ENCODE measurements at places on chromosomes 3 and 15. TPM values are rescaled to one million over a fixed set of nuclear protein-coding genes. Genes with fewer than 3 reads are reported as not detected.

CIDEC gene
- not detected for total RNA-seq

PLSCR2 gene
- total RNA-seq = not detected

CFAP44 gene
- total RNA-seq = 2.1 TPM

RPP25 gene
- 2.1 TPM for total RNA-seq

AP3B2 gene
- 0.22 TPM for total RNA-seq

DPPA4 gene
- total RNA-seq = not detected

PYGO1 gene
- 10.6 TPM for total RNA-seq

FHIT gene
- 2.1 TPM for total RNA-seq

MESP2 gene
- total RNA-seq = 0.75 TPM

MUC20 gene
- total RNA-seq = 0.22 TPM

CEP97 gene
- 13.4 TPM for total RNA-seq

TJP1 gene
- 69.4 TPM for total RNA-seq

C3orf70 gene
- total RNA-seq = 1.4 TPM

BTLA gene
- total RNA-seq = not detected

UBAP1L gene
- total RNA-seq = 1.3 TPM

NR2C2 gene
- 25.7 TPM for total RNA-seq

MAN2A2 gene
- 13.6 TPM for total RNA-seq

PLA2G4B gene
- total RNA-seq = 1.2 TPM

PLS1 gene
- 1.8 TPM for total RNA-seq

ECE2 gene
- total RNA-seq = not detected

KIF7 gene
- total RNA-seq = 18.0 TPM

CHMP2B gene
- total RNA-seq = 41.2 TPM

LOXL1 gene
- 64.3 TPM for total RNA-seq

CCRL2 gene
- total RNA-seq = 0.62 TPM

SIDT1 gene
- total RNA-seq = not detected

NR2E3 gene
- 0.25 TPM for total RNA-seq

FGF12 gene
- total RNA-seq = 0.22 TPM

SUSD5 gene
- 4.1 TPM for total RNA-seq

BFSP2 gene
- total RNA-seq = not detected

SERINC4 gene
- not detected for total RNA-seq

TMEM40 gene
- not detected for total RNA-seq

KBTBD13 gene
- total RNA-seq = not detected

STAB1 gene
- 0.62 TPM for total RNA-seq

FETUB gene
- not detected for total RNA-seq

AGBL1 gene
- total RNA-seq = not detected

CAMK2N2 gene
- total RNA-seq = 0.25 TPM

SLC12A1 gene
- not detected for total RNA-seq

CFAP92 gene
- total RNA-seq = not detected

B3GNT5 gene
- total RNA-seq = 9.8 TPM

PLAAT1 gene
- total RNA-seq = 0.66 TPM

NOX5 gene
- 0.25 TPM for total RNA-seq

SAMD7 gene
- not detected for total RNA-seq

GOLGA8T gene
- not detected for total RNA-seq

TMEM158 gene
- total RNA-seq = 375 TPM

ZNF80 gene
- not detected for total RNA-seq

PLIN1 gene
- total RNA-seq = 0.22 TPM

IDH2 gene
- total RNA-seq = 54.5 TPM

CACNA2D3 gene
- not detected for total RNA-seq

PRR23B gene
- not detected for total RNA-seq

FRMD5 gene
- 11.1 TPM for total RNA-seq

CX3CR1 gene
- not detected for total RNA-seq

CTXN2 gene
- not detected for total RNA-seq

AQP9 gene
- total RNA-seq = not detected

GREM1 gene
- total RNA-seq = 684 TPM

GXYLT2 gene
- total RNA-seq = 16.1 TPM

SLC51A gene
- 0.25 TPM for total RNA-seq
